ENCODE measurements at places on chromosomes 11 and 22.

GRCh38 chr11:93515441-93516025 lies 27.7 kb downstream of the SMCO4 start:
- DNase-seq, result no peak

GRCh38 chr11:118087931-118088330 lies 1.2 kb upstream of the SMIM35 start:
- DNase-seq, result no peak

GRCh38 chr11:59053387-59053786 lies 32.7 kb upstream of the GLYATL1B start:
- no peak for DNase-seq

DNA sequence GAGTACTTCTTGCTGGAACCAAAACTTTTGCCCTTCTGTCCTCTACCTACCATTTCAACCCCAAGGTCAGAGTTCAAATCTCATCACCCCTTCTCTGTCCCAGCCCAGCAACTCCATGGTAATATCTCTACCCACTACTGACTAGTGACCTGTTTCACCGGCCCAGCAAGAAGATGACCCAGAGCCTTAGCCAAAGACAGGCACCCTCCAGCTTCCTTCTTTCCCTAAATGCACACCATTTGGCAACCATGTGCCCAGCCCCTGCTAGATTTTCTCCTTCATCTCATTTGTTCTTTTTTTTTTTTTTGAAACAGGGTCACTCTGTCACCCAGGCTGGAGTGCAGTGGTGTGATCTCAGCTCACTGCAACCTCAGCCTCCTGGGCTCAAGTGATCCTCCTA lies 14.9 kb downstream of the ARAP1 start:
- no peak for DNase-seq

- DNase-seq, result no peak
Measured at GRCh38 chr11:70604630-70605467, 206.5 kb downstream of the CTTN start.

GRCh38 chr11:7512525-7513233 lies 1.1 kb upstream of the PPFIBP2 start:
- DNase-seq, result no peak

Data from cortex of kidney (tissue), 1 donor.